ENCODE measurements at places on chromosomes 16 and 17.

DNA sequence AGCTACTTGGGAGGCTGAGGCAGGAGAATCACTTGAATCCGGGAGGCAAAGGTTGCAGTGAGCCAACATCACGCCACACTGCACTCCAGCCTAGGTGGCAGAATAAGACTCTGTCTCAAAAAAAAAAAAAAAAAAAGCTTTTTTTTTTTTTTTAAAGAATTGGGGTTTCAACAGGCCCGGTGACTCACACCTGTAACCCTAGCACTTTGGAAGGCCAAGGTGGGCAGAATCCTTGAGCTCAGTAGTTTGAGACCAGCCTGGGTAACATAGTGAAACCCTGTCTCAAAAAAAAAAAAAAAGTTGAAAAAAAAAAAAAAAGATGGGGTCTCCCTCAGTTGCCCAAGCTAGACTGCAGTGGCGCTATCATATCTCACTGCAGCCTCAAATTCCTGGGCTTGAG is 6.6 kb upstream of the HEXIM2 start:
- DNase-seq, result no peak

- DNase-seq, result no peak
Observed at GRCh38 chr17:15247891-15248529, 17.1 kb downstream of the PMP22 start.

- DNase-seq, result no peak
Observed at GRCh38 chr17:69508814-69509213, 94.3 kb downstream of the MAP2K6 start.

DNA sequence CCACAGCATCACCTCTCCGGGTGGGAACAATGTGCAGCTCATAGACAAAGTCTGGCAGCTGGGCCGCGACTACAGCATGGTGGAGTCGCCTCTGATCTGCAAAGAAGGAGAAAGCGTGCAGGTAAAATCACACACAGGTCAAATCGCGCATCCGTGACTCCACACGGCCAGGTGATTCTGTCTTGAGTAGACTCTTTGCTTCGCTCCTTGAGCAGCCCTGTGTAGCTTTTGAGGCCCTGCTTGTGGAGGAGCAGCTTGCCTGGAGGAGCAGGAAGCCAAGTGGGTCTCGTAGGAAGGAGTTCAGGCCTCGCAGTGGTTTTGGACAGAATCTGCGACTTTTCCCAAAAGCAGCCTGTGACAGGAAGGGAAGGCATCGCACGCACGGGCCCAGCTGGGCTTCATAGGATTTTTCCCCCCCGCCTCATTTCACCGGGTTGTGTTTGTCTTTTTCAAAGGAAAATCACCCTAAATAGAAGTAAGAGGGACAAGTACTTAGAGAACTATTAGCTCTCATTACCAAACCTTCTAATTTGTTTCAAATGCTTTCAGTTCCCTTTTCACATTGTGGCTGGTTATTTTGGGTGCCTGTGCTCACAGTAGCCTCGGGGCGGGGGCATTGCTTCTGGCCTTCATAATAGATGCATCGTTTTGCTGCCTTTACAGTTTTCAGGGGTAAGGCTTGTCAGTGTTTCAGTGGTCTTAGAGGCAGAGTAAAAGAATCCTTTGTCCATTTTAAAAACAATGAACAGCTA is 71.5 kb downstream of the SEC14L1 start:
- peak; percentile 55 for DNase-seq

DNA sequence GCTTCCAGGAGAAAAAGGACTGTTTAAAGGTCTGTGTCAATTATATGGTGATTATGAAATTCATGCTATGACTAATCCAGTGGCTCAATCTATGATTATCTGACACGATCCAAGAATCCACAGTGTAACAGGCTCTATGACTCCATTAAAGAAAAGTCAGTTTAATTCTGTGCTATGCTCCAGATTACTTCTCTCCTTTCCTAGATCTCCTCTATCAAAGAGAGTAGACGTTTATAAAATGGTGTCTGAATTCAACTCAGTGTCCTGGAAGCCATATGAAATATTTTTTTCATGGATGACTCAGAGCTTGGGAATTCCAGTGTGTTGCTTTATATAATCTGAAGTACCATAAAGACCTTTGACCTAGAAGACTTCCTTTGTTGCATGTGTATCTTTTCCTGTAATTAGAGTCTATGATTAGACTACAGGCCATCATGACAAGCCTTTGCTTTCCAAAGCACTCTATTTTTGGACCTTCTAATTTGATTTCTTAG is 27.0 kb upstream of the NF1 start:
- DNase-seq, result no peak

DNA sequence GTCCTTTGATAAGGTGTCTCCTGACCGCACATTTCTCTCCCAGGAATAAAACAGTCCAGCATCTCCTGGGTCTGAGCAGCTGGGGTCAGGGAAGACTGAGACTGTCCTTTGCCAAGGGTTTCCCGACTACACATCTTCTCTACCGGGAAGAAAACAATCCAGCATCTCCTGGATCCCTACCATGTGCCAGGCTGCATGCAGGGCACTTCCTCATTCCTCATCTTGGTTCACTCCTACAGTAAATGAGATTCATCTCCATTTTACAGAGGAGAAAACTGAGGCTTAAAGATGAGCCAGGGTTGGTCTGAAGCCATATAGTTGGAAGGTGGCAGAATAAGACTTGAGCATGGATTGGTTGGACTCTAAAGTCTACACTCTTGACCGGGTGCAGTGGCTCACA is 36.7 kb downstream of the NOG start:
- DNase-seq, result no peak

DNA sequence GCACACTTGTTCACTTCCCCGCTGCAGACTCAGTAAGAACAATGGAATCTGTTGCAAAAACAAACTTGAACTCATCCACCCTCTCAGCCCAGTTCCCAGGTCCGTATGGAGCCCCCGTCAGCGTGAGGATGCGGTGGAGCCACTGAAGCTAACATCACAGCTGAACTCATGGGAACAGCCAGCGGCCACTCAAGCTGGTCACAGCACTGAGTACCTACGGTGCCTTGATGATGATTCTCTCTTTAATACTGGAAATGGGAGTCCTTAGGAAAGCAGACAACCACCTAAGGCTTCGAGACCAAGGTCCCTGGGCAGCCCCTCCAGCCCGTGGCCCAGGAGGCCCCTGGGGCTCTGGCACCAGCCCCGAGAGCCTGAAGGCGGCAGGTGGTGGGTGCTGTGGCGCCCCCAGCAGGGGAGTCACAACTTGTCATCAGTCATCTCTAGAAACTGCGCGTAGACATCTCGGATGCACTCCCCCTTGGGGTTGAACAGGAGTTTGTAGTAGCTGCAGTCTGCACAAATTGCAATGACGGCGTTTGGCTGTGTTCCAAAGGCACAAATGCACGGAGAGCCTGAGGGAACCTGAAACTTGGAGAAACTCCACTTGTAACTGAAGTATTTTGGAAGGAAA is 31.0 kb upstream of the RHOT1 start:
- peak; percentile 80 for DNase-seq
